ENCODE measurements at places on chromosomes 12 and 14.

DNA sequence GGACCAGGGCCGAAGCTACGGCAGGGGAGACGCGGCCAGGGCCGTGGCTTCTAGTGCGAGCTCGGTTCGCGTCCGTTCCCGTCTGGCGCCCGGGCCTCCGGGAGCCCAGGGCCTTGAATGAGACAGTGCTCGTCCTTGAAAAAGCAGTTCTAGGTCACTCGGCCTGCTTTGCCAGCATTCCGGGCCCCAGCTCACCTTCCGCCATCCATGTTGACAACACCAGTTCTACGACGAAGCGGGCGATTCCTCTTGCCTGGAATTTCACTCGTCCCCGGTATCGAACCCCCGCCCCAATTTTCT lies 4.5 kb downstream of the OR10AD1 start:
- DNase-seq, result peak; percentile 44

DNA sequence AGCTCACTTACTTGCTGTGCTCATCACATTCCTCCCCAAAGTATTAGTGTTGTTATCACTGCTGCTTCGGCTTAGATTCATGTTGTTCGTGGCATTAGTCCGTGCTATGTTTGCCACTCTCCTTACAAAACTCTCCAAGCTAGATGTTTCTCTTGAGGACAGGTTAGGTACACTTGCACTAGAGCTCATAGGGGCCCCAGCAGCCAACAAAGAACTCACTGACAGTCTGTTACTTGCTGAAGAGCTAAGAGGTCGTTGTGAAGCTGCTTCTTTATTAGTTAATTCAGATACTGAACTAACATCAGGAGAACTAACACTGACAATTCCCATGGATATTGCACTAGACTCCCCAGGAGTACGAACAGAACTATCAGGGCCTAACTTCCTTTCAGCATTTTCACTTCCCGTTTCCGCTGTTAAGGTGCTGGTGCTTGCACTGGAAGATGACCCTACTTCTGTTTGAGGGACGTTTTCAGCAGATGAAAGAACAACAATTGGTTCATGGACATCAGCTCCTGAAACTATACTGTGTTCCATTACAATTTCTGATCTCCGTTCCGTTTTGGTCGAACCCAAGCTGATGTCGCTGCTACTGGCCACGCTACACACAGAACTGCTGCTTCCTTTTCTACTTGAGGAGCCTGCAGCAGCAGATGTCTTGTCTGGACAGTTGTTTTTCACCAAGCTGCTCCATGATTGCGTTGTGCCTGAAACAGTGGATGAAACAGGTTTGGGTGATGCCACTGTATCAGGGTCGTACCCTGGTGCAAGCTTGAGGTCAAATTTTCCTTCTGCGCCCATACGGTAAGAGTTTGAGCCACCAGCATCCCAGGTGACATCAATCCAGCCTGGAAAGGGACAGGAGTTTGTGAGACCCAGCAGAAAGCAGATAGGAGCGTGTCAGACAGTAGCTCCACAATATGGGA lies 78.7 kb downstream of the HECTD1 start:
- DNase-seq, result no peak

GRCh38 chr12:75943730-75944096 lies 87.9 kb downstream of the PHLDA1 start:
- no peak for DNase-seq

DNA sequence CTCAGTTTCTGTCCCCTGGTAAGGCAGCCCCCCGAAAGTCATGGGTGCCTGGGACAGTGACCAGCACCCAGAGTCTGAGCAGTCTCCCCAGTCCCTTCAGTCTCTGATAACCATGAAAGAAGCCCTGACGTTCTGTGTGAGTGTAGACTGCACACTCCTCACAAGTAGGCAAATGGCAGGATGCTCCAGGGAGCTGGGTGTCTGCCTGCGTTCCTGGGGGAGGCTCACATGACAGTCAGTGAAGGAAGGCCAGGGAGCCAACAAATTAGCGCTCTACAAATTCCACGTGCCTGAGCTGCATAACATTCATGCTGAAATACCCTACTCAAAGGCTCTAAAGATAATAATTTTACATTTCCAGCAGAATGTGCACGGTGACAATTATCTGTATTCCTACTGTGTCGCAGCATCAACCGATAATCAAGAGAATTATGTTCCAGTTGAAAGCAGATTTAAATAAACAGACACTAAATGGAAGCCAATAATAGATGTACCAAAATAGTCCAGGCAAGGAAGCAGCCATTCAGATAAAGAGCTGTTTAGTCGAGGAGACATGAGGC lies 56.3 kb downstream of the ASCL1 start:
- DNase-seq, result no peak

GRCh38 chr12:68375756-68376695 lies 43.9 kb upstream of the MDM1 start:
- no peak for DNase-seq

DNA sequence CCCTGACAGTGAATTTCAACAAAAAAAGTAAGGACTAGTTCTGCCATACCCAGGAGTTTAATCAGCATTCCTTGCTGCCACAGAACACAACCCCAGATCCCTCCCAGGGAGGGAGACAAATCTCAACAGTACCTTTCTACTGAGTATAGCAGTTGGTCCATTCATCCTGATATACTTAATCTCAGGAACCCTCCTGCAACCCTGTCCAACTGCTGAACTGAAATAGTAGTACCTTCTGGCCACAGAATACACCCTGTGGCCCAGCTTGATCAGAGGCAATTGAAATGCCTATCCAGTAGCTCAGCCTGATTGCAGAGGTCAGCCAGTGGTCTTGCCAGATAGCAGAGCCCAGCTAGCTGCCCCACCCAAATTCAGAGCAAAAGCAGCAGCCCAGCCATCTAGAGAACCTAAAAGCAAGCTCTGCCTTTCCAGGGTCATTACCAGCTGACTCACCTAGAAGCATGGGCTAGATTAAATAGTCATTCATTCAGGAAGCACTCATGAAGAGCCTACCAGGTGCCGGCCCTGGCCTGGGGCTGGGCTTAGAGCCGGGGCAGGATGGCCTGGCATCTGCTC lies 40.0 kb upstream of the RHOJ start:
- no peak for DNase-seq

DNA sequence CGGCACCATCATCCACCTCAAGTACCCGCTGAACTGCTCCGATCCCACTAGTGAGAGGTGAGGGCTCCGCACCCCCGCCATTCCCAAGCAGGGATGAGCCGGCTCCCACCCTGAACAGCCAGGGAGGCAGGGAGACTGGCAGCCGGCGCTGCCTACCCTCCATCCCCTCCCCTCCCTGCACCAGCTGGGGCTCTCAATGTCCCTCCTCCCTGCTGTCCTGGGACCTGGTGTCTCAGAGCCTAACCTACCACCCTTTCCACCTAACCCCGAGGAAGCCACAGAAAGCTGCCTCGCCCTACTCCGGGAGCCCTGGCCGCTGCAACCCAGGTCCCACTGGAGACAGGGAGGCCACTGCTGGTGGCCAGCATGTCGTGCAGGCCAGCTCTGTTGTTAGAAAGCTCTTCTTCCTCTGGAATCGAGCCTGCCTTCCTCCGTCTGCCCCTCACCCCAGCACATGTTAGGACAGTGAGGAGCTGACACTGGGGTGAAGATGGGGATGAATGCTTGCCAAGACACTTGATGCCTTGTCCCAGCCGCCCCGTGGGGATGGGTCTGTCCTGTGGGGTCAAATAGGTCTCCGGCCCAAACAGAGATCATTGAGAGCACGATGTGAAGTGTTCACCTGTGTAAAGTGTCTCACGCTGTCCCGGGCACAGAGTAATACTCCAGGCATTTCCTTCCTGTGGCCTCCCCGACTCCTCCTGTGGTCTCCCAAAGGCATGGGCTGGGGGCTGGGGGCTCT lies 1.1 kb downstream of the PTPN6 start:
- DNase-seq, result no peak

GRCh38 chr14:84671776-84672175 lies 858.2 kb upstream of the FLRT2 start:
- no peak for DNase-seq

DNA sequence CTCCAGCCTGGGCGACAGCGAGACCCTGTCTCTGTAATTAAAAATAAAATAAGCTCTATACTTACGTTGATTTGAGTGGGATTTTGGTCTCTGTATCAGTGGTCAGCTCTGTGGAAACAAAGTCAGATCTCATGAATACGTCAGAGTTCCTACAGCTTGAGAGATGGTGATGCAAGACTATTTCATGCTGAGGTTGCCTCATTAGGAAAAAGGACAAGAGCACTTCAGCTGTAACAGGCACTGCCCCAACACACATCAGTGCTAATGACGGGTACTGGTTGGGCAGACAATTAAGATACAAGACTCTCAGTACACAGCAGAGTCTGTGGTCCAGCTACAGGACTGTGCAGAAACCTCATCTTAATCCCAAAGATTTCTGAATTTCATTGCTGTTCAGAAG lies 246.4 kb upstream of the AMIGO2 start:
- DNase-seq, result no peak

DNA sequence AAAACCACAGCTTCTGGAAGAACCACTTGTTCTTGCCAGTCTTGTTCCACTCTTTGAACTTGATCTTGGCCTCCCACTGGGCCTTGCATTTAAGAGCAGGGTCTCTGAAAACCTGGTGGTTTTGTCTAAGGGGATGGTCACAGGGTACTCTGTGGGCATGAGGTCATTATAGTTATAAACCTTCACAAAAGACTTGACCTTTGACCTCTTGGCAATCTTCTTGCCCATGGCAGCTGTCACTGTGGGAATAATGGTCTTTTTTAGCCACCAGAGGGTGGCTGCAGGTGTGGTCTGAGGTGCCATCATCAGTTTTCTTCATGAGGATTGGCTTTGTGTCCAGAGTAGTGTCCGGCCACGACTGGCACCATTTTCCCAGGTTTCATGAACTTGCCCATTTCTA lies 9.1 kb downstream of the ATP6V0A2 start:
- DNase-seq, result no peak

GRCh38 chr14:81127785-81128184 lies 93.0 kb downstream of the GTF2A1 start:
- DNase-seq, result no peak

DNA sequence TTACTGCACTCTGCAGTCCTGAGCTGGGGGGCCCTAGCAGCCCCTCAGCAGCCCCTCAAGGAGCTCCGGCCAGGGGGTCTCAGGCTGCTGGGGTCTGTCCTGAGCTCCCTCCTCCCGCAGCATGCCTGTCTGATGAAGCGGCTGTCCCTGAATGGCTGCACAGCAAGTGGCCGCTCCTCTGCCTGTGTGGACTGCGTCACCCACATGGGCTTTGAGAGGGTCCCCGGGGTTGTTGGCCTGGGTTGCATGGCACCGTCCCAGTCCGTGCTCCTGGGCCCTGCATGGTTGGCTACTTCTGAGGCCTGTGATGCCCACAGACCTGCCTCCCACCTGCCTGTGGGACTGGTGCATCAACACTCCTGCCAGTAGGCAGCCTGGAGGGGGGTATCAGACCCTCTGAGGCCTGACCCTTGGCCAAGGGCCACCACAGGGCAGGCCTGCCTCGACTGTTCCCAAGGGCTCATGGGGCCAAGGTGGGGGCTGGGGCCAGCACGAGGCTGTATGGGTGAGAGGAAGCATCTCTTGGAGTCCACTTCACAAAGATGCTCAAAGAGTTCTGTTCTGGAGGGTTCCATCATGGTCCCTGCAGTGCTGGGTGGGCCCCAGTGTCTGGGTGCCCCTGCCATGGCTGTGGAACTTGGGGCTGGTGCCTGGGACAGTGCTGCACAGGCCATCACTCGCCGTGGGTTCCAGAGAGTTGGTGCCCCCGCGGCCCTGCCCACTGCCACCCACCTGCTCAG lies 12.2 kb downstream of the CEP170B start:
- DNase-seq, result no peak

- no peak for DNase-seq
Measured at GRCh38 chr12:113116875-113117274, 18.7 kb downstream of the RASAL1 start.

DNA sequence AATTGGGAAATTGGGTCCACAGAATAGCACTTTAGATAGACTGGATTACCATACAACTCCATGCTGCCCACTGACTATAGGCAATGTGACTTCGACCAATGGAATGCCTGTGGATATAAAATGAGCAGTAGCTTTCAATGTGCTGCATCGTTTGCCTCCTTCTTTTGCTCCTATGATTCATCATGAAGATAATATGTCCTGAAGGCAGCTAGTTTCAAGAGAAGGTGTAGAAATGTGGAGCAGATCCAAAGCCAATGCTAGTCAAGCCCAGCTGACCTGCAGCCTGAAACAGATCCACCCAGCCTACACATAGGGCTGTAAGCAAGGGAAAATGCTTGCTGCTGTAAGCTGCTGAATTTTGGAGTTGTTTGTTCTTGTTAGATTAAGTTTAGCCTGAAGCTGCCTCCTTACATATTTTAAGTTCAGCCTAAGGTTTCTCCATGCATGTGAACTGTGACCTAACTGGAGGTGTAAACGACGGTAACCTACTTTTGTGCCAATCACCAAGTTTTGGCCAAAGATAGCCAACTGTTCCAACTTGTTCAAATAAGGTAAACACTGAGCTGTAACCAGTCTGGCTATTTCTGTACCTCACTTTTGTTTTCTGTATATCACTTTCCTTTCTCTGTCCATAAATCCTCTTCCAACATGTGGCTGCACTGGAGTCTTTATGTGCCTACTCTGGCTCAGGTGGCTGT lies 169.1 kb upstream of the AVPR1A start:
- DNase-seq, result no peak

DNA sequence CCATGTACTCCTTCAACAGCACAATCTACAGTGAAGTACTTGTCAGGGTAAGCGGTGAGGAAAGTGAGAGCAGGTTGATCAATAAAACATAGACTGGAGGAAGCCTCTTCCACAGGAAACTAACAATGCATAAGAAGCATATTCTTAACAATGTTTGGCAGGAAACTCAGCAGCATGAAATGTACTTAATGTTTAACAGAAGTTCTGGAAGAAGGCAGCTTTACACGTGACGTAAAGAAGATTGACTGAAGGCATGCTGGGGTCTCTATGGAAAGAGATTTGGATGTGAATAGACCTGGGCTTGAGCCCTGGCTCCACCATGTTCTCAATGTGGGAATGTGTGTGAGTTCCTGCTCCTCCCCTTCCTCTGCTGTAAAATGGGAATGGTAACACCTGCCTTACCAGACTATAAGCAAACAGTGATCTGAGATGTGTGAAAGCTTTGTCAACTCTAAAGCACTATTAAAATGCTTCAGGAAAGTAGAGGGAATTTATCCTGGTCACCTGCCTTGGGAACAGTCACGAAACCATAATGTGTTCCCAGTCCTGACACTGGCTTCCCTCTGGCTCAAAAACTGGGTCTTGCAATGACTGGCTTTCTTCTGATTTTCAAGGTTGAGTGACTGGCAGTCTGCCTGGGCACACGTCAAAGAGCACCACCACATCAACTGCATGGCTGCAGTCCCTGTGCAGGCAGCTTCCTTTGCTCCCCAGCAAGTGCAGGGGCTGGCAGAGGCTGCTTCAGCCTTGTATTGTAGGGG lies 384.6 kb downstream of the APAF1 start:
- DNase-seq, result no peak

GRCh38 chr12:57358646-57359045 lies 72.2 kb downstream of the R3HDM2 start:
- no peak for DNase-seq
